T-helper 1 cell (primary cell): ENCODE measurements at places on chromosomes 6 and 20.

GRCh38 chr6:125524356-125524755, 222.6 kb upstream of the HDDC2 start:
- no peak for DNase-seq

GRCh38 chr6:138278326-138278725, 60.0 kb upstream of the PBOV1 start:
- no peak for DNase-seq

DNA sequence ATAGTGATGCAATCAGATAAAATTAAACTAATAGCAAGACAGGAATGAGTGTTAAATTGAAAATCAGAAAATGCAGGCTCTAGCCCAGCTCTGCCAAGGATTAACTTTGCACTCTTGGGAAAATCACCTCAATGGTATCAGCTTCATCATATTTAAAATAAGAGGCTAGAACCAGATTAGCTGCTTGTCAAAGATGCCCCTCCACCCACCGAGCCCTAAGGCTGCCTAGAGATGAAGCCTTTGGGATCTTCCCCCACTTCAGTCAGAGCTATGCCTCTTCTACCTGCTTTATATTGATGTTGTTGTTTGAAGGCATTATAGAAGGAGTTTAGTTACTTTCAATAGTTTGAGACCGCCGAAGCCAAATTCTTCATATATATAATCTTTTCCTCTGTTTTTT, 47.4 kb downstream of the HDDC2 start:
- DNase-seq, result no peak

DNA sequence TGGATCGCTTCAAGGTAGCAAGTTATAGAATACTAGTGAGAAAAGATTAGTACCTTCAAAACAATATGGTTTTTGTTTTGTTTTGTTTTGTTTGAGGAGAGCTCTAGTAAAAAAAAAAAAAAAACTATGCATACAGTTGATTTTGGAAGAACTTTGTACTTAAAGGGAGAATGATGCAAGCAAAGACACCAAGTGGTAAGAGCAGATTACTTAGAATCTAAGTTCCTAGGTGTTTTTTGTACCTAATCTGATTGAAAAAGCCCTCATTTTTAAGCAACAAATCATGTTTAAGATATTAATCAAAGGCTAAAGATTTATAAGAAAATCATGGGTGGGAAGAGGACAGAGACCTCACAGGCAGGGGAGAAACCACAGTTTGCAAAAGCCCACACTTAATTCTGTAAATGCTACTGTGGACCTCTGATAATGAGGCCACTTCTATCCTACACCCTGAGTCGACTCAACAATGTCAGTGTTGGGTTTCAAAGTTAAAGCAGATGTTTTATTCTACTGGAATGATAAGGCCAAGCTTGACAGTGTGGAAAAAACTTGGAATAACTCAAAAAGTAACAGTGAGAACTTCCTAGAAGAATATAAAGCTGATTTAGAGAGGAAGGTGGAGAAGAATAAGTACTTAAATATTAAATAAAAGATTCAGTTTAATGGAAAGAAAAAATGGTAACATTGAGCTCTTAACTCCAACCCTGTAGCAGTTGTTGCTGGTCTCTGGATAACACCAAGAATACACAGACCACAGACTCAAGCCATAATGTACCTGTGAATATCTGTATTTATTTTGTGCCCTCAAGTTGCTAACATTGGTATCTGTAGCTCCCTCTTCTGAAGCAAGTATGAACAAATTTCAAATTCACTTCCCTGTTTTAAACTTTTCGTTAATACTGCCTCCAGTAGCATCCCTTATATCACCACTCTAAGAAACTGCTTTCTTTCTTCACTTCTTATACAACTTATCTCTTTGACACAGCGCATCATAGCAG, 1047.8 kb downstream of the EPHA7 start:
- DNase-seq, result no peak

DNA sequence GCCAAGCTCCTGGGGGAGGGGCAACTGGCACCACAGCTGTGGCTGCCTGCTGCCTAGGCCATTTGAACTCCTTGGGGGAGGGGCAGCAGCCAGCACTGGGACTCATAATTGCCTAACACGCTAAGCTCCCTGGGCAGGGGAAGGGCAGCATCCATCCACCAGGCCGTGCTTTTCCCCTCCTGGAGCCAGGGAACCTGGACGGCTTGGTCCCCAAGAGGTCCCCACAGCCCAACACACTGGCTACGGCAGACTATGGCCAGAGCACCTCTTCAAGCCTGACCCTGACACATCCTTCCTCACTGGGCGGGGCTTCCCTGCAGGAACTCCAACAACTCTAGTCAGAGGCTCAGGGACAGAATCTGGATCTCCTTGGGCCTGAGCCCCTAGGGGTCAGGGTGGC, 269.4 kb downstream of the RNF144B start:
- no peak for DNase-seq

- no peak for DNase-seq
Observed at GRCh38 chr6:141598487-141598886, 534.2 kb upstream of the GJE1 start.

GRCh38 chr6:145485288-145485687, 250.0 kb downstream of the EPM2A start:
- no peak for DNase-seq

DNA sequence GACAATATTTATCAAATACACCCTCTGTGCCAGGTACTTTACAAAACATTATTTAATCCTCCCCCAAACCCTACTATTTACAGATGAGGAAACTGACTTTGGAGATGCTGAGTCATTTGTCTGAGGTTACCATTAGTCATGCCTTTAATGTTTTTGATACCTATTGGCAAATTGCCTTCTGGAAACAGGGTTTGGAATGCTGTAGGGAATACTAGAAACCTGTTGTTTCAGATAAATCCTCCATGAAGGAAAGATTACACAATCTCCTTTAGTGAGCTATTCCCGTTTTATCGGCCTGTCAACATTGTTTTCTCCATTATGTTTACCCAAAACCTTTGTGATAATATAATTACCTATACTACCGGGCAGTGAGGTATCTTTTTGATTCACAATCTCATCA, 93.6 kb upstream of the ADGRF1 start:
- DNase-seq, result no peak

DNA sequence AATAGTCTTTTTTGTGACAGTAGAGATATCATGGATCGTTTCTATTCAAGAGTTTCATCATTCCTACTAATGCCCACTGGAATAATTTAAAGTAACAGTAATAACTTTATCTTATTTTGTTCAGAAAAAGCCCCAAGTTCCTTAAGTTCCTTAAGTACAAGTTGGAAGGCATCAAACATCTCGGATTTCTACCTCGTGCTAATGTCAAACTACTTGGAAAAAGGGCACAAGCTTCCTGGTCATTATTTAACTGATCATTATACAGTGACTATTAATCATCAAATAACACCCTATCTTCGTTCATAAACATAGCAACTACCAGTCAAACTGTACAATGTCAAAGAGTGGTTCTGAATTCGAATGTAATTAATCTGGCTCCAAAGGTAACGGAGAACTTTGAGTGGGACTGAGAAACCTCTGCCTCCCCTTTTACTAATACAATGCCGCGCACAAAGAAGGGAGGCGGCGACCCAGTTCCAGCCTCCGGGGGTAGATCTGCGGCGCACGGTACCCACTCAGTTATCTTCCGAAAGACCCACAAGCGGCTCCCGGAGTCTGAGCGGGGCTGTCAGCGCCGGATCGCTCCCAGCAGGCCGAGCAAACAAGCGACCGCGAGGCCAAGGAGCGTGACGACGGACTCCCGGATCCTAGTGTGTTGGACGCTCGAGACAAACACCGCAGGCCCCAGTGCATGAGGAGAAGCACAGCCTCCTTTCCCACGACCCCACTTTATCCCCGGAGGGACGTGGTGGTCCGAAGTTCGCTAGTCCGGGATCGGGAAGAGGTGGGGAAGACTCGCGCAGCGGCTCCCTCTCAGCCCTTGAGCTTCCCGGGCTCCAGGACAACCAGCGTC, 716 bp downstream of the SHPRH start:
- peak; percentile 20 for DNase-seq

DNA sequence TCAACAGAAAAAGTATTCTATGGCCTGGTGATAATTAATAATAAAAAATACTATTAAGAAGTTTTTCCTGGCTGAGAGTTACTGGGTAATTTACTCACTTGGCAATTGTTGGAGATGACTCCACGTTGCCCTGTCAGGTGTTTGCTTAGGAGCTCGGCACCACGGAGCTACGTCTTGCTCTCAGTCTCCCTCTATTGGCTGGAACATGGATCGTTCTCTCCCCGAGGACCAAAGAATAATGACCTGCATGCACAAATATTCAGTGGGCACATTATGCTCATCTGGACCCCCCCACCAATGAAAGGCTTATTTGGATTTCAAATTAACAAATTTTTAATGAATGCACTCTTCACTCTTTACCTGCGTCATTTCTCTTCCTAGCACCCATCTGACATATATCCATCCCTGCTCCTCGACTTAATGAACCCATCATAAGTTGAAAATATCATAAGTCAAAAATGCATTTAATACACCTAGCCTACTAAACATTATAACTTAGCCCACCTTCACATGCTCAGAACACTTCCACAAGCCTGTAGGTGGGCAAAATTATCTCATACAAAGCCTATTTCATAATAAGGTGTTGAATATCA, 71.0 kb upstream of the CD83 start:
- no peak for DNase-seq

DNA sequence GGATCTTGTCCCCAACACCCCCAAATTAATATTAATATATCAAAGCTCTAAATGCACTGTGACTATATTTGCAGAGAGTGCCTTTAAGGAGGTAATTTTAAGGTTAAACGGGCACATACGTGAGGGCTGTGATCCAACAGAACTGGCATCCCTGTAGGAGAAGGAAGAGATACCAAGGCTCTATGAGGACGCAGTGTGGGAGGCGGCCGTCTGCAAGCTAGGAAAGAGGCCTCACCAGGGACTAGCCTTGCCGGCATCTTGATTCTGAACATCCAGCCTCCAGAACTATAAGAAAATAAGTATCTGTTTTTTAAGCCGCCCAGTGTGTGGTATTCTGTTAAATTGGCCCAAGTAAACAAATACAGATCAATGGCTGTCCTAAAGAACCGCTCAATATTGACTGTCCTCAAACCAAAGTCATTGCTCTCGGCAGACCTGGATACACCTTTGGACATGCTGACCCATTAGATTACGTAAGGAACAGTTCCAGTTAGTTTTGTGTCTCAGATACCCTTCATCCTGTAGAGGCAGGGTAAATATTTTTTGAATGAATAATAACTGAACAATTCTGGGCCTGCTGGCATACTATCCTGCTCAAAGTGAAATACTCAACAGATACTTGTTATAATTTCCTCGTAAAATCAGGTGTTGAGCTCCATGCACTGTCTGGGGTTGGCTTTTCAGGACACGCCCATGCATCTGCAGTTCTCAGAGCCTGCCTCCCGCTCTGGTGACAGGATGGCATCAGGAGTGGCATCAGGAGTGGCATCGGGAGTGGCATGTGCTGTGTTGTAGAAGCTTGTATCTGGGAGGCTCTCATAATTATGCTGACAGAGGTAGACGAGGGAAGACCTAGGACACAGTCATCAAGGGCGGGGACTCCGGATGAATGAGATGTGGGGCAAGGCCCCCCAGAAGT, 6.3 kb downstream of the PRR18 start:
- no peak for DNase-seq

GRCh38 chr6:153435787-153436186, 304.7 kb upstream of the RGS17 start:
- no peak for DNase-seq

- DNase-seq, result no peak
Observed at GRCh38 chr20:23456409-23456808, 3.7 kb upstream of the CST11 start.

DNA sequence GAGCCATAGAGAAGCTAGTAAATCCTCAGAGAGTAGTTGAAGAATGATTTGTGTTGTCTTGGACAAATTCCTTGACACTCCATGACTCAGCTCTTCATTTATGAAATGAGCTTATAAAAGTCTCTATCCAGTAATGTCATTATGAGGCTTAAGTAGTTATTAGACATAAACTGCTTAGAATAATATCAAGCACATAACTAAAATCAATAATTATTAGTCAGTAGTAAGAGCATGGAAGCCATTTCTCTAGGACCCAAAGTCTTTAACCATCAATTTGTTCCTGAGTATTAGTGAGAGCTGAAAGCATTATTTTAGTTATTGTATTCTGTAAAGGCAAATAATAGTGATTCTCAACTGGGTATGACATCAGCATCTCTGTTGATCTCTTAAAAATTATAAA, 1140.2 kb downstream of the HACE1 start:
- no peak for DNase-seq

- DNase-seq, result no peak
Observed at GRCh38 chr6:105445481-105445880, 42.6 kb upstream of the PREP start.

DNA sequence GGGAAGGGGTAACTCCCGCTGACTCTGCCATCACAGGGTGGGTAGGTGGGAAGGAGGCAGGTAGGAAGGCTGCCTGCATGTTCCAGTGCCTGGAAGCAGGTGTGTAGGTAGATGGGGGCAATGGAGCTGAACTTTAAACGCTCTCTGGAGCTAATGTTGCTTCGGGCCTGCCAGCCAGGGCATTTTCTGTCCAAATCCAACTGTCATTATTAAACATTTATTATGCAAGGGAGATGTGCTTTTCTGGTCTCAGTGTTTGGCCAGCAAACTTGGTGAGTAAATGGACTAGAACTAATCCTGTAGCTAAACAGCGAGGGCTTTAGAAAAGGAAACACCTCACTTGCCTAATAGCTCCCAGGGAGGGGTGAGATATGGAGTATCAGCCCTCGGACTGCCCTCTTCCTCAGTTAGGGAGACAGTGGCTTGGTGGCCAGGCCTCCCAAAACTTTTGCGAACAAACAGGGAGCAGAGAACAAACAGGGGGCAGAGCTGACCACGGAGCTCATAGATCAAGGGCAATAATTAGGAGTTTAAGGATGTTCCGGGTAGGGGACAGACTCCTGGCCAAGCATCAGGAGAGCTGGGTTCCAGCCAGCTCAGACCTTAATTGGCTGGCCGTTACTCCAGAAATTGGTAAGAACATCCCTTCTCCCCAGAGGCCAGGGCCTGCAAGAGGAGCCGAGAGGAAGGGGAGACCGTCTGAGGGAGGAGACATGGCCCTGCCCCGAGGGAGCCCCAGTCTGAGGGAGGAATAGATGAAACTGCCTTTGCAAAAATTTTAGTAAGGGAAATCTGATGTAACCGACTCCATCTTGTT, 131.1 kb downstream of the VEGFA start:
- DNase-seq, result no peak

GRCh38 chr20:45872626-45873025, 8.4 kb upstream of the ZSWIM1 start:
- DNase-seq, result no peak

- no peak for DNase-seq
Observed at GRCh38 chr6:118710616-118711015, 59.2 kb upstream of the CEP85L start.

- DNase-seq, result no peak
Observed at GRCh38 chr6:56949925-56950495, 4.9 kb upstream of the BEND6 start.

GRCh38 chr20:35328689-35329088, 36.5 kb upstream of the FAM83C start:
- no peak for DNase-seq

GRCh38 chr6:130206479-130206878, 16.3 kb downstream of the SAMD3 start:
- no peak for DNase-seq

- DNase-seq, result no peak
Observed at GRCh38 chr6:39791850-39792539, at the start of gene DAAM2. Gene DAAM2 (plus strand): TSS chr6:39792376. CDS start chr6:39856303, 63,927 bp downstream.

GRCh38 chr20:61958773-61959700, 106.6 kb downstream of the TAF4 start:
- DNase-seq, result no peak

GRCh38 chr6:113782636-113783035, 74.5 kb upstream of the MARCKS start:
- no peak for DNase-seq

GRCh38 chr6:126880964-126881363, 237.5 kb upstream of the RSPO3 start:
- no peak for DNase-seq

GRCh38 chr6:43887340-43887858, 117.4 kb downstream of the VEGFA start:
- no peak for DNase-seq
